T-helper 2 cell treated with Interferon-gamma antibody and Interleukin-4, amounts not matched to agents 5 μg/mL and 100 μg/mL, for 36 hours (primary cell): ENCODE measurements at places on chromosomes 7 and 10.

DNA sequence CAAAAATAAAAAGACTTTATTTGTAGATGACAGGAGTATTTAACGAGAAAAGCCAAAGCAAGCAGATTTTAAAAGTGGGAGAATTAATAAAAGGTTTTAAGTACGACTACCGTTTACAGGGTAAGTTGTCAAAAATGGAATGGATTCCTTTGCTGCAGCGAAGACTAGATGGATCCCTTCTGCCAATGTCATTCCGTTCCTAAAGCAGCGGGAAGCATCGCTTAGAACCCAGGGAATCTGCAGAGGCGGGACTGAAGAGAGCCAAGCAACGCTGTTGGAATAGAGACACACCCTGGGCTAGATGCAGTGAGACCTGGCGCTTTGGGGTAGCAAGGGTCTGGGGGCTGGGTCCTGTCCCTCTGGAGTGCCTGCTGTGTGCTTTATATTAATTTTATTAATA is 303.1 kb upstream of the MKI67 start:
- DNase-seq: no peak

DNA sequence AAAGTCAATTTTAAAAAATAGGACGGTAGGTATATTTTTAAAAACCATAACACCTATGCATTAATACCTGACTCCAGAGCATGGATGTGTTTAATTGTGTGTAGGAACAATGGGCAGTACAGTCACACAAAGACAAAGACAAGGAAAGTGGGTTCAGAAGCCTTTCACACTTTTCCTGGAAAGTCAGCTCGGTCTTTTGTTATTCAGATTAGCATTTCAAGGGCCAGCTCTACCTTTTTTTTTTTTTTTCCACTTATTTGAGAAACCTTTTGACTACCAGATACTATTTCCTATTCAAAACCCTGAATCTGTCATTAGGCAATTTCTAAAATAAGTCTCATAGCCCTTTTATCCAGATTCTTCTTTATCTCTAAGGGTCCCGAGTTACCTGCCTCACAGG is 401.9 kb downstream of the PARD3 start:
- no peak for DNase-seq

DNA sequence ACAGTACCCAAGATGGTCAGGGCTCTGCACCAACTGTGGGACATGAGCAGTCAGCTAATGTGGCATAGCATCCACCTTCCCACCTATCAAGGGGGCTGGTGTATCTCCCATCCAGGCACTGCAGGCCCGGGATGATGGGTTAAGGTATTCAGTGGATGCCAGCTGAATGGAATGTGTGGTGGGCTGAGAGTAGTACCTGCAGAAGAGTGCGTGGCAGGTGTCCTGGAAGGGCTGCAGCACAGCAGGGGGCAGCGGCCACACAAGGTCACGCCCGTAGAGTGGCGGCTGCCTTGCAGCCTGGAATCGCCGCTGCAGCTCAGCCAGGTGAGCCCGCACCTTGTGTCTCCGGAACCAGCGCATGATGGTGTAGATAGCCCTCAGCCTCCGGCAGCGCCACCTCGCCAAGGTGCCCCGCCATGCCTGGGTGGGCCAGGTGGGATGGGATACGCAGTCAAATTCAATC is 13.3 kb downstream of the MYO1G start:
- DNase-seq: no peak

DNA sequence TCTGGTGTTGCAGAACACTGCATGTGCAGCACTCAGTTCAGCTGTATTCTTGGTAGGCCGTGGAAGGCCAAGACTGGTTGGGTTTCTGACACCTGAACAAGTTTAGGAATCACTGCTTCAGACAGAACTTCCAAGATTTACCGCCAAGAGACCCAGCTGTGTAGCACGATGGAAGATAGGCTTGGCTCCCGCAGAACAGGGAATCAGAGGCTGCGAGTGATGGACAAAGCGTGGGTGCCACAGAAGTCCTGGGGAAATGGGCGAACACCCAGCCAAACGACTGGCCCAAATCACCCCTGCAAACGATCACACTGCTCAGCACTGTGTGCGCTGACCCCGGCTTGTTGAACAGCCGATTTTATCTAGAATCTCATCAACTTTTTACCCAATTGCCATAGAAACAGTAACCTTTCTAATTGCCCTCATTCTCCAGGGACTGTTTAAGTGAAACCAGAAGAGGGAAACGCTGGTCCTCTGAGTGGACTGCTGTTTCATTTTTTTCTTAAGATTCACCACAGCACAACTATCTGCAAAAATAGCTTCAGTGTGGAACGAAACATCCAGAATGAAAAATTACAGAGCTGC is 17.9 kb downstream of the ZFAND2A start:
- no peak for DNase-seq

DNA sequence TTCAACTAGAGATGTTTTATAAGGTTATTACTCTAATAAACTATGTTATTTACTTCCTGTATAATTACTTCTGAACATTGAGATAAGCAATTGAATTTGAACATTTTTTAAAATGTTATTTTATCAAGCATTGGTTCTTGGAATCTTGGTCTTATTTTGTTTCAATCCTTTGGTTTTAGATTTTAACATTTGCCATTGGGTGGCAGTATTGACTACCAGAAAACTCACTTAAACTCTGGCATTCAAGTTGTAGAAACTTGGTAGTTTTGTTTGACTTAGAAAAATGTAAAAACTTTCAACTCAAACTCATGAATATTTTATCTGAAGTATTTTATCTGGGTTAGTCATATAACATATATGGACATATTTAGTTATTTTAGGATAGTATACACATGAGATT is 48.1 kb downstream of the ATRNL1 start:
- no peak for DNase-seq

DNA sequence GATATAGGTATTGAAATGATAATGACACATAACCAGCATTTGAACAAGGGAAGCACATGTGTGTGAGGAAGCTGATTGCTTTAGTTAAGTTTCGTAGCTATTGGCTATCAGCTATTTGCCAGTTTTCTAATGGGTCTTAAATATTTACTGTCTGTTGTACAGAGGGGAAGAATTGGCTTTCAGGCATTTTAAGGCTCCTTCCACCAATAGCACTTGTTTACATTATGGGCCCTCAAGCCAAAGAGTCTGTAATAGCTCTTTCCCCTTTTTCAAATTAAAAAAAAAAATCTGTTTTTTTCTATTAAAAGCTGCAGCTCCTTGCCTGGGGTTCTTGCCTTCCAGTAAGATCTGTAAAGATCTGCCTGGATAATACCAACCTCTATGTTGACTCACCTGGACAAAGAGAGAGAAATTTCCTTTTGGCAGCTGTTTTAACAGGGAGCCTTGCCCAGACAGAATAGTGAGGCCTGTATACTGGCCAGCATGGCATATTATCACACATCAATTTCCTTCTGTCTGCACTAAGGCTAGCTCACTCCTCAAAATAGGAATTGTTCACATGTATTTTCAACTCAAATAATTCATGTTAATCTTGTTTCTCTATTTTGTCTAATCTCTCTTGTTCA is 104.7 kb upstream of the LRGUK start:
- no peak for DNase-seq
